CD4-positive, alpha-beta memory T cell (primary cell): ENCODE measurements at places on chromosomes 6 and 20.

DNA sequence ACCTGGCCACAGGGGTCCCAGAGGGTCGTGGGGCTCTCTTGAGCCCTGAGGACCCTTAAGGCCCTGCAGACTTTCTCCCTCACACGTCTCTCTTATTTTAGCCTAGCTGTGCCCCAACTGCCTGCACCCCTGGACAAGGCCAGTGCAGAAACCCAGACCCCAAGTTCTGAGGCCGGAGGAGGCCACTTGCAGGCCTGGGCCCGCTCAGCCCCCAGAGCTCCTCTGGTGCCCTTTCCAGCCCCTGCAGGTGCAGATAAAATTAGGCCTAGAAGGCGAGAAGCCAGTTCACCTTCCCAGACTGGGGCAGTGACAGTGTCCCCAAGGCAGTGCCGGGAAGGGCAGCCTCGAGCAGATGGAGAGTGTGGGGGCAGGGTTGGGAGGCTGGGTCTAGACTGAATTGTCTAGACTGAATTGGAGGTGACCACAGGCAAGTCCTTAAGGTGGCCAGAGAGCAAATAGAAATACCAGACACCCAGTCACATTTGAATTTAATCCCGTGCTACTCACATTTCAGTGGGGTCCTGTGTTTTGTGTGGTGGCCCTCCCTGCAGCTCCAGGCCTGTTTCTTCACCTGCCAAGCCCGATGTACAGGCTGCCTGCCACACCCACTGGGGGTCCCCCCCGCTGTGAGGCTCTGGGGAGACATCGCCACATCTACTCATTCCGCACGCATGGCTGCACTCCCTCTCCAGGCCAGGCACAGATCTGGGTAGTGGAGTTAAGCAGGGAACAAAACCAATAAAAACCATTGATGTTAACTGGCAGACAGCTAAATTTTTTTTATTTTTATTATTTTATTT, 8.6 kb upstream of the IP6K3 start:
- DNase-seq, result no peak

GRCh38 chr6:52399511-52400312, 20.4 kb upstream of the EFHC1 start:
- DNase-seq, result peak; percentile 36

DNA sequence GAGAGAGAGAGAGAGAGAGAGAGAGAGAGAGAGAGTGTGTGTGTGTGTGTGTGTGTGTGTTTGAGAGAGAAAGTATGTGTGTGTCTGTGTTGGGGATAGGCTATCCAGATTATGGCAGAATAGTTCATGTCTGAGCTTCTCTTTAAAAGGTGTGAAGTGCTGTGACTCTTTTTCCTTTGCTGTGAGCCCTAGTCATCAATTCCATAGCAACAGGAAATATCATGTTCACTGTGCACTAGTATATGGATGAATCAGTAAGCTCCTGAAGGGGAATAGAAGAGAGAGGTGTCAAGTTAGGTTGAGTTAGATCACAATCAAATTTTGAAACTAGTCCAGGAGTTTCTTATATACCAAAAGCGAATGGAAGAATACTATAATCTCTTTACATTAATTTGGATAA, 318.7 kb downstream of the RFPL4B start:
- no peak for DNase-seq

DNA sequence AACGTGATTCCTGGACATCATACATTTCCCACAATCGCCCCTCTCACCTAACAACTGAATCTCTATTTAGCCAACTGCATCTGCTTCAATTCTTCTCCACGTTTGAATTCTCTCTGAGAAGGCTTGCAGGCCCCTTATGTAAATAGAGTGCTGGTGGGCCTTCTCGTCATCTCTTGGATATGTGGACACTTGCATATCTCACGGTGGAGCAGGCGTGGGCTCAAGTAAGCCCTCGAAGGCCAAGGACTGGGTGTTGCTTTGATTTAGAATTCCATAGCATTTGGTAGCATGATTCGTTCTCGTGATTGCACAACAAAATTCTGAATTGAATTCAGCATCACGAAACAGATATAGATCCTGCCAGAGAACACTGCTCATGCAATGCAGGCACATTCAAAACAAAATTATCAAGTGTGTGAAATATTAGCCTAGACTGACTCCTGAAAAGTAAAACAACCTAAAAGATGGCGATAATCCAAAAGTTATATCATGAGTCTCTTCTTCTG, 613.6 kb downstream of the TFAP2A start:
- no peak for DNase-seq

- peak; percentile 3 for DNase-seq
Measured at GRCh38 chr20:6074145-6074561, 20.3 kb upstream of the LRRN4 start.
